Left ventricle myocardium superior (tissue), 1 donor: ENCODE measurements at places on chromosomes 5 and 9. TPM values are rescaled to one million over a fixed set of nuclear protein-coding genes. Genes with fewer than 3 reads are reported as not detected.

Gene CNTLN
- total RNA-seq = 4.2 TPM

GRCh38 chr5:142757564-142757963 lies 12.6 kb upstream of the ARHGAP26 start:
- no peak for DNase-seq

DNA sequence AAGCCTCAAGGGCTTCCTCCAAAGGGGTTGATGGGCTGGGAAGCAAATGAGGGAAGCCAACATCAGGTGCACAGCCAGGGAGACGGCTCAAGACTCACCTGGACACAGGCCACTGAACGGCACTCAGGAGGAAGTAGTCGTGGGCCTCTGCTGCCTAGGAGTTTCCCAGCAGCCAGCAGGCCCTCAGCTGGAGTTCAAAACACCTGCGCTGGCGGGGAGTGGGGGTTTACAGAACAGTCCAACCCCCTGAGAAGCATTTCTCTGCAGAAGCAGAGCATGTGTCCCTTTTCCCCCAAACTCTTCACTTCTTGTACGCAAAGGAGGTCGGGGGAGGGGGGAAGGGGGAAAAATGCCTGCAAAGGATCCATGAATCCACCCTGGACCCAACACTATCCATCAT lies 2.3 kb downstream of the WHRN start:
- DNase-seq = no peak

DNA sequence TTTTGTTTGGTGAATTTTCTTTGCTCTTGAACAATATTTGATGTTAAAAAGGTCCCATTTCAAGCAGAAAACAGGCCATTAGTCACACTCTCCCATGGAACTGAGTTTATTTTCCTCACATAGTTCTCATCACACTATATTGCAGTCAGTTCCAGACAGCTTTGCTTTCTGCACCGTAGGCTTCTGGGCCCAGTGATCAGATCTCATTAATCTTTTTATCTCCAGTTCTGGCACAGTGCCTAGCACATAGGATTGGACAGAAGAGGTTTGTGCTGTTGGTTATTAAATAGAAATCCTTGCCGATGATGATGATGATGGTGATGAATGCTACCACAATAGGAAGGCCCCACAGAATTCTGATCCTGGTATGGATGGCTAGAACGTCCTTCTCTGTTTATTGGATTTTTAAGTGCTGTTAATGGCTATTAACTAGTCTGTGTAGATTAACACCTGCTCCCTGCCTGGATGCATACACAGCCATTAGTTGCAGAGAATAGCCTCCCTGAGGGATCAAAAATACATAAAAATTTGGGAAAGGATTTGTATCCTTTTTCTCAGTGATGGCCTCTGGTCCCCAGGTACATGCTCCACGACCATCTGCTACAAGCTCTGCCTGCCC lies 52.0 kb upstream of the NTRK2 start:
- no peak for DNase-seq

- DNase-seq = no peak
Measured at GRCh38 chr5:9549941-9550340, 4.1 kb upstream of the SEMA5A start.

- DNase-seq = no peak
Measured at GRCh38 chr5:18152671-18153070, 518.4 kb downstream of the TAF11L14 start.
